ENCODE measurements at places on chromosomes 11 and 22.

GRCh38 chr11:122749005-122749687, 89.2 kb upstream of the CRTAM start:
- peak; percentile 66 for DNase-seq

DNA sequence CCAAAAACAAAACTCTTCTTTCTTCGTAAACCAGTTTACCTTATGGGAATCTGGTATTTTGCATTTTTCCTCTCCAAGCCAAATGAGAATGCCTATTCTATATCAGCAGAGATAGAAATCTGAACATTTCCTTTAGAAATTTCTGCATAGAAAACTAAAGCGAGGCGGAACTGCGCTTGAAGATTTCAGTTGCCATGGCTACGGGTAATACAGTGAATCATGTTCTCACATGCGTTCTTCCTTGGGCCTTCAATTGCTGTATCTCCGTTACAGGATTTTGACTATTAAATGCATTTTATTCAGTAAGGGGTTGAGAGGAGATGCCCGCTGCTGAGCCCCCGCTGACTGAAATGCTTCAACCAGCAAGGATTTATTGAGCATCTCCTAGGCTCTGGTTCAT, 108.2 kb upstream of the CRYBB3 start:
- DNase-seq, result no peak

DNA sequence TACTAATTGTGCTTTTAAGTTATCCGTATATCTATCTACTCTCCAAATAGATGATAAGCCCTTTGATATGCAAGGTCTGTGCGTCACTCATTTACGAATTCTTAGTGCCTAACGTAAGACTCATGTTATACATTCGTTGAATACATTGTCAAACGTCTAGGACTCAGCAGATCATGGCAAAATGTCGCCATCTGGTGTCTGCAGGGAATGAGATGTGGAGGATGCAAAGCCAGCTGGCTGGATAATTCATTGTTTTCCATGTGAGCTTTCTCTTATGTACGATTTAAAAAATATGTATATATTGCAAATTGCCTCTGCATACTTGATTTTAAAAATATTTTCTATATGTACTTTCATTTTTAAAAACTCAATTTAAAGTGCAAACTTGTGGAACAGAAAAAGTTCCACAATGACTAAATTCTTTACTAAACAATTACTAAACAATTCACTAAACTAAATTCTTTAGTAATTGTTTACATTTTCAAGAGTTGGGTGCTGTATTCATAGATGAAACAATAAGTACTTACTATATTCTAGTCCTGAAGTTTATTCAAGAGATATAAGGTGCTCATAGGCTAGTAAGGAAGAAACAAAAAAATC, 33.8 kb downstream of the ZNF202 start:
- peak; percentile 45 for DNase-seq

GRCh38 chr11:105989124-105989523, 32.9 kb downstream of the MSANTD4 start:
- DNase-seq, result no peak

DNA sequence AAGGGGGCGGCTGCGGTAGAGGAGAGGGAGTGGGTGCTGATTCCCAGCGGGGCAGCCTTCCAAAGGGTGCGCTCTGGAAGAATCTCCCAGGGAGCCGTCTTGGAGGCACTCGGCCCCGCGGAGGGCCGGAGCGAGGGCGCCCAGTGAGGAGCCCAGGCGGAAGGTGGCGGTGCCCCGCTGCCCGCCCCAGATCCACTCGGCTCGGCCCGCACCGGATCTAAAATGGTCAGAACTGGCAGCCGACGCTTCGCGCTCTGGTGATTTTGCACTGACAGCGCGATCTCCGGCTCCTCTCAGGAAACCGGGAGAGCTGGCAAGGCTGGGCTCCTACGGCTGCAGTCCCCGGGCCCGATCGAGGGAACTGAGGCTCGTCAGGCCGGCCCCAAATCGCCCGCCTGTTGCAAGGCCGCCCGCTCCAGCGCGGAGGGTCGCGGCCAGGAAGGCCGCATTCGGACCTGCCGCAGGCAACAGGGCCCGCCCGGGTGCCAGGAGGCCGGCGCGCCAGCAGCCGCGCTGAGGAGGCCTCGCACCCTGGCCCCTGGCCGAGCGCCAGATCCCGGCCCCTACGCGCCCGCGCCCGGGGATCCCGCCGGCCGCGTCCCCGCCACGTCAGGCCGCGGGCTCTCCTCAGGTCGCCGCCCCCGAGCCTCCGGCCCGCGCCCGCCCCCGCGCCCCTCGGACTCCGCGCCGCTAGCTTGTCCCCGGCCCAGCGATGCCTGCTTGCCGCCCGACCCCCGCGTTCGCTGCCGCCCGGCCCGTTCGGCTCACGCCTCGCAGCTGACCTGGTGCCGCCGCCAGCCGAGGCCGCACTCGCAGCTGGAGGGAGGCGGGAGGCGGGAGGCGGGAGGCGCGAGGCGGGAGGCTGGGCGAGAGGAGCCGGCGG, at the start of gene KLHL22:
TSS of gene KLHL22 (minus strand) at position 818 of the 883 bp plus-strand sequence. CDS start 6,584 bp downstream, outside the sequence.
- DNase-seq, result no peak

- DNase-seq, result no peak
These were observed 909.0 kb downstream of the BRD1 start for GRCh38 chr22:48918585-48919186.

- no peak for DNase-seq
These were observed at the start of gene CLMP for GRCh38 chr11:123195188-123196059. CLMP (minus strand) TSS chr11:123195248; CDS start chr11:123194940, 308 bp downstream.

GRCh38 chr11:33777906-33778305, 3.6 kb upstream of the FBXO3 start:
- DNase-seq, result peak; percentile 58

GRCh38 chr22:44719586-44720368, 17.8 kb downstream of the PRR5 start:
- DNase-seq, result no peak

DNA sequence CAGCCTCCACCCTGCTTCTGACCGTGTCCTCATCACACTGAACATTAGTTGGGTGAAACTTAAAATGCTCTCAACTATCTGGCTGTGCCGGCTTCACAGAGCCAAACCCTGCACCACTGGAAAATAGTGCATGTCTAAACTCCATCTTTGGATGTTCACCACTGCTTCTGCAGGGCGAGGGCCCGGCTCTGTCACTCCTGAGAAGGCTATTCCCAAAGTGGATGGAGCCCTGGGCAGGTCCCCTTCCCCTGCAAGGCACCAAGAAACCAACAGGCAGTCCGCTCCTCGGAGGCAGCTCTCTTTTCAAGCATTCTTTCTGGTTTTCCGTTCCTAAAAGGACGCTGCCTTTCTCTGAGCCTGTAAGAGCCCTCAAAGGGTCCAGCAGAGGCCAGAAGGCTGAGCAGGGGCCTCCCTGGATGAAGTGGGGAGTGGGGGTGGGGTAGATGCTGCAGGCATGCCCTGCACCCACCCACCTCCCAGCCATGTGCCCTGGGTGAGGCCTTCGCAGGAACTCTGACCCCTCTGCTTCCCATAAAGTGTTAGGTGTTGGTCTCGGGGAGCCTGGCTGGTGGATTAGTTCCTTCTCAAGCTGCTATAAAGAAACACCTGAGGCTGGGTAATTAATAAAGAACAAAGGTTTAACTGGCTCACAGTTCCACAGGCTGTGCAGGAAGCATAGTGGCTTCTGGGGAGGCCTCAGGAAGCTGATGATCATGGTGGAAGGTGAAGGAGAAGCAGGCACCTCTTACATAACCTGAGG, 23.3 kb downstream of the LINC01488 start:
- DNase-seq, result no peak

GRCh38 chr22:48660790-48661740, 1166.6 kb downstream of the BRD1 start:
- no peak for DNase-seq

- peak; percentile 93 for DNase-seq
These were observed at the start of gene SNU13 for GRCh38 chr22:41688365-41689211. SNU13 (minus strand) TSS chr22:41688867; CDS start chr22:41688796, 71 bp downstream.

- no peak for DNase-seq
These were observed 38.3 kb upstream of the CYP2R1 start for GRCh38 chr11:14930369-14930768.

DNA sequence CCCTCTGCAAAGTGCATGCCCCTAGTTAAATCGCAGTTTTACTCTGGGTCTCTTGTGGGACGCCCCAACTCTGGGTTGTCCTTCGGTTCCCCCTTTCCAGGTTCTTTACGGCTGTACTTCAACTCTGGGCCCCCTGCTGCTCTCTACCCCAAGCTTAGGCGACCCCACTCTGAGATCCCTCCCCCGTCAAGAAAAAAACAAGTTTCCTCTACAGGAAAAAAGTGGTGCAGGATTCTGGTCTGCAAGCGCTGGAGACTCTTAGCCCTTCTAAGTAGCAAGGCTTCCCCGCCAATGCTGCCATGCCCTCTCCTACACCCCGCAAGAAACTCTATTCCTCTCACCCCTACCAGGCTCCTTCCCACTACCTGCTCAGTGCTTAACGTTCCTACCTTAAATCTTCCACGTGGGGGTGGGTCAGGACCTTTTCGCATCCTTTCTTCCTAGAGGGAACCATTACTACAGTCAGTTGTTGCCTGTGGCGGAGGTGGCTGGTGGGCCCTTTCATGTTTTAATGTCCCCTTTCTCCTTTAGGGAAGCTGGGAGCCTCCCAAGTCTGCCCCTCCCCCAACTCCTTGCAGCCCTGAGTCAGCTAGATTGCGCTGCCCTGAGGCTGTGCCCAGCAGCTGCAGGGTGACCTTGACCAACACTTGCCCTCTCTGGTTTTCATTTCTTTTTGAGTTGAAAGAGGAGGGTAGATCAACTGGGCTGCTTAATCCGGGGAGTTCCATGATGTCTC, 1.4 kb downstream of the NEFH start:
- no peak for DNase-seq

DNA sequence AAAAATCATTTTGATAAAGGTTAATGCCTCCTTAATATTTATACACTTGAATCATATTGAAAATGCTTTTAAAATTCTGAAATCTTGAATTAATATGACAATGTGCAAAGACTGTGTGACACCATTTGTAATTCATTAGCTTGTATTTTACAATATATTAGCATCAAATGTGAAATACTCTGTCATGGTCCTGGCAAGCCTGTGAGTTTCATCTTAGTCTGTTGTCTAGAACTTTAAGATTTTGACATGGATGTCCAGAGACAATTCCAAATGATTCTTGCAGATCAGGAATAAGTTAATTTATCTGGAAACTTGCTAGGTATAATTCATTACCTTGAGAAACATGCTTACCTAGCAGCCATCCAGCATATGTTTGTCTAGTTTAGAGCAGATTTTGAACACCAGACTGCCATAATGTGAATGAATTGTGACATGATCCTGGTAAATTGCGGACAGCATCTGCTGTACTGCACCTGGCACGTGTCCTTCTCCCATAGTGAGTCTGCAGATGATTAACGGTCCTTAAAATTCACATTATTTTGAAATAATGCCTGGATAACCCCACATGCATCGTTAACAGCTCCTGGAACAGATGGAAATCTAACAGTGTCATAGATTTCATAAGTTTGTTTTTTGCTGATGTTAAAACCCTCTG, 34.5 kb upstream of the DEUP1 start:
- no peak for DNase-seq

- DNase-seq, result no peak
These were observed 56.0 kb downstream of the ZNRF3 start for GRCh38 chr22:28939394-28939793.

DNA sequence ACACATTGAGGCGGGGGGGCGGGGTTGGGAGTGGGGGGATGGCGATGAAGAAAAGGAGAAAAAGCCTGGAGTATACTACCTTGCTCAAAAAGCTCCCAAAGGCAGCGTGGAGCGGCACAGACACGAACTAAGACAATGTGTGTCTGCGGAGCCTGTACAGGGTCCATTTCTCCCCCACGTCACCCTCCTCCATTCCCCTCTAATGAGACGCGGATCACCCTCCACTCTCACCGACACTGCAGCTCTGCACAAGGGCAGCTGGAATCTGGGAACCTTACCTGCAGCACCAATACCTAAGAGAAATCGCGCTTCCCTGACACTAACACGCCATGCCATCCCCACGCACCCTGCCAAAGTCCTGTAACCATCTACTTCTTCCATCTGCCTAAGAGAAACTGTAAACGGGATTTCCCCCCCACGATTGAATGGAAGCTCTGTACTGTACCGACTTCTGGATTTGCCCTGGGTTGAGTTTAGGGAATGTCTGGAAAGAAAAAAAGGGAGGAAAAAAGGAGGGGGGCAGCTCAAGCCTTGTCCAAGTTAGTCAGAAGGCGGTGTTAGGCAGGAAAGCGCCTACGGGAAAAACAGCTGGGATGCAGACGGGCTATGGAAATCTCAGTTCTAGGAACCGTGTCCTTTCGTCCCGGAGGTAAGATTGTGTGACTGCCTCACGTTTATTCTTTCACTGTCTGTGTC, 125.7 kb upstream of the C11orf58 start:
- DNase-seq, result no peak

DNA sequence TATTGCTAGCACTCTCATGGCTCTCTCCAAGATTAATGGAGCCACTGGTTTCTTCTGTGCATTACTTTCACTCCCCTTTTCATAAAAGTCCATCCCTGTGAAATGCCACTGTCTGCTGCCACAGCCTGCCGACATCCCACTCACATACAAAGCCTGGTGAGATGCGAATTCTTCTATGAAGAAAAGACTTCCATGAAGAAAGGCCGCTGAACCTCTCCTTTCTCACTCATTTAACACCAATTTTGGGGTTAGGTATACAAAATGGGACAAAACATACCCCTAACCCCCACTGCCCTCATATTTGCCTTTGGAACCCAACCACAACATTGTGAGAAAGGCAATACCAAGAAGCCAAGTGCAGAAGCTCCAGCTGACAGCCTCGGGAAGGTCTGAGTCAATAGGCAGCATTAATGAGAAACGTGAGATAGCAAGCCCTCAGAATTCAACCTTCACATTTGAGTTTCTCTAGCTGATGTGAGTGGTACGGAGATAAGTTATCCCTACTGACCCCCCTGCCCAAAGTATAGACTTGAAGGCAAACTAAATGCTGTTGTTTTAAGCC, 156.4 kb downstream of the ATG16L2 start:
- DNase-seq, result no peak

DNA sequence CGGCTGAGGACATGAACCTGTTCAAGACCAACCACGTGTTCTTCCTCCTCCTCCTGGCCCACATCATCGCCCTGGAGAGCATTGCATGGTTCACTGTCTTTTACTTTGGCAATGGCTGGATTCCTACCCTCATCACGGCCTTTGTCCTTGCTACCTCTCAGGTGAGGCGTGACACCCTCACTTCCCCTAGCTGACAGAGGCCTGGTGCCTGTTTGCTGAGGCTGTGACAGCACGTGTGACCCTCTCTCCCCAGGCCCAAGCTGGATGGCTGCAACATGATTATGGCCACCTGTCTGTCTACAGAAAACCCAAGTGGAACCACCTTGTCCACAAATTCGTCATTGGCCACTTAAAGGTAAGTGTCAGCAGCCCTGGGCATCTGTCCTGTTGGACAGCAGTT, 12.3 kb downstream of the FADS2 start:
- no peak for DNase-seq

- DNase-seq, result no peak
These were observed 6.2 kb downstream of the FAM227A start for GRCh38 chr22:38649841-38650522.

DNA sequence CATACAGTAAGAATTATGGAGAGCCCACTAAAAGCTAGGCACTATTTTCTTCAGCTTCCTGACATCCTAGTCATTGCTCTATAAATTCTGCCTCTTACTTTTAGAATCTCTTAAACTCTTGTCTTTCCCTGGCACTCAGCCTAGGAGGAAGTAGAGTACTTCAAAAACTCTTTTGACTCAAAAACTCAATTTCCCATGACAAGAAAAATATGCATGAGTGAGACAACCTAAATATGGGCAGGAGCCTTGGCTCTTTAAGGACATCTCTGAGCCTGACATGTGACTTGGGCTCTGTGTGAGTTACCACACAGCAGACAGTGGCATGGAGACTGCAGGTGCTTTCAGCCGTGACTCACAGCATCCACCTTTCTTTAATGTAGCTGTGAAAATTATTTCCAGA, 97.5 kb upstream of the CCDC179 start:
- no peak for DNase-seq

- no peak for DNase-seq
These were observed 32.1 kb downstream of the SYT13 start for GRCh38 chr11:45254070-45254469.

Measured in CD4-positive, alpha-beta T cell treated with Interleukin-17A for 1 hour (primary cell).